ENCODE measurements at places on chromosomes 1 and 21.

DNA sequence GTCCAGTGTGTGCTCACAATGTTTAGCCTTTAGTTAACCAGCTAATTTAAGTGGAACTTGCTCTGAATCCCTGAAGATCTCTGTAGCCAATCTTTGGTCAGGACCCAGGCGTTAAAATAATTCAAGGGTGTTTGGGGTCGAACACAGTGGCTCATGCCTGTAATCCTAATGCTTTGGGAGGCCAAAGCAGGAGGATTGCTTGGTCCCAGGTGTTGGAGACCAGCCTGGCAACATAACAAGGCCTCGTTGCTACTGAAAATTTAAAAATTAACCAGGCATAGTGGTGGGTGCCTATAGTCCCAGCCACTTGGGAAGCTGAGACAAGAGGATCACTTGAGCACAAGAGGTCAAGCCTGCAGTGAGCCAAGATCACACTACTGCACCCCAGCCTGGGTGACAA, 94.3 kb downstream of the ITSN1 start:
- no peak for DNase-seq

DNA sequence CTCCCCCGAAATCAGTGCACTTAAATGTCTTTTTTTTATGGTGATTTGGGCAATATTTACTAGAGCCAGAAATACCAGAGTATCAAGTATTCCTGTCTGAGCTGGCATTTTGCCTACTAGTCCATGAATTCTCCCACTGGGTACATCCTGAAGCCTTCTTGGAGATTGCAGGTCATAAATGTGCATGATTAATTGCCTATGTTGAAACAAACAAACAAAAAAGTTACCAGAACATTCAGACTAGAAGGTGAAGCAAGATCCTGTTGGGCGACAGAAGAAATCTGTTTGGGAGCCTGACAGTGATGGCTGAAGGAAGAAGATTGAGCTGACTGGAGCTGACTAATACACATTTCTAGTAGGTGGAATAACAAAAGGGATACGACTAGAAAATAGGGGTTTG, 127.4 kb upstream of the NRIP1 start:
- DNase-seq, result no peak

DNA sequence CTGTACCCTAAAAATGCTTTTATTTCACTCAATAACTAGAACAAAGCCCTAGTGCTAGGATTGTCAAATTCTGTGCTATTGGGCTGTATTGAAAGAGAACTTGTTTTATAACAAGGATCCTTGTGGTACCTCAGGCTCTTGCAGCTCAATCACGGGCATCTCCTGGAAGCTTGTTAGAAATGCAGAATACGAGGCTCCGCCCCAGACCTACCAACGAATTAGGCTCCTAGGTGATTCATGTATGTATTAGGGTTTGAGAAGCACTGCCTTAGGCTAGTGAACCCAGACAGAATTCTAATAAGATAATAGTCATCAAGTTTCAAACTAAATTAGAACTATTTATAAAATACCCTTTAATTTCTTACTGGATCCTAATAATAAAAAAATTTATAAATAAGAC, 45.6 kb downstream of the ZZZ3 start:
- no peak for DNase-seq

- no peak for DNase-seq
Observed at GRCh38 chr21:41760411-41760810, 6.4 kb downstream of the RIPK4 start.

- no peak for DNase-seq
Observed at GRCh38 chr1:47435506-47436303, 2.1 kb upstream of the FOXD2 start.

- no peak for DNase-seq
Observed at GRCh38 chr1:54811066-54811465, 9.9 kb upstream of the TTC22 start.

GRCh38 chr1:226787071-226787470, 48.0 kb upstream of the ITPKB start:
- no peak for DNase-seq

DNA sequence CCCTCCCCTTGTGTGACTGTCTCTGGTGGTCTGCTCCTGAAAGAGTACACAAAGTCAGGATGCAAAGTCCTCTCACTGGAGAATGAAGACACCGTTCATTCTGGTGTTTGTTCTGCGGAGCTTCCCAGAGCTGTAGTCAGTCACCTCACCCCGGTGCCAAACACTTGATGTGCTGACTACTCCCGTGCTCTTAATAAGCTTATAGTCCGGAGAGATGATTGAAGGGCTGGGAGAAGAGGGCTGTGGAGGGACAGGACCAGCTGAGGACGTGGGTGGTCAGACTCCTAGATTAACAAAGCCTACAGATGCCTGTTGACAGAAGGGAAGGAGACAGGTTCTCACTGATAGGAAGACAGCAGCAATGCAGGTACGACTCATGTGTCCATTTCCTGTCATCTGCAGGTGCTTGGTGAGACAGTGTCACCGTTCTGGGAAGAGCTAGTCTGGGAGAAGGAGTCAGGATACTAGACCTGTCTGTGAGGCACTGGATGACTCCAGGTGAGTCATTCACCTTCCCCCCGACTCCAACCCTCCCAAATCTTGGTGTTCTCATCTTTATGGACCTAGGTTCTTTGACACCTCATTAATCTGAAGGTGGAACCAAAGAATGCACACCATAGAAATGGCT, 40.4 kb upstream of the LRRN2 start:
- DNase-seq, result no peak

DNA sequence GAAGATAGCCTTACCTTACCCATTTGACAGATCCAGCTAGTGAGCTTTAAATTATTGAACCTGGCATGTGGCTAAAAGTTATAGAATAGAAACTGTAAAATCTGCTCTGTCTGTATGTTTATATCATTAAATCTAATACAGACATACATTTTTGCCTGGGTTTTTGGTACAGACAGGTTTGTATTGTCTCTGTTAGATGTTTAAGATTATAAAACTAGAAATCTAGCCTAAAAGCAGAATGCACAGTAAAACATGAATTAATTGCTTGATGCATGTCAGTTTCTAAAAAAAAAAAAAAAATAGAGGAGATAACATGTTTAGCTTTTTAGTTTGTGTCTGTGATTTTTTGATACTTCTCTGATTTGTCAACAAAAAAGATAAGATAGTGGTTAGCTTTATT, 477.6 kb upstream of the LRRC7 start:
- DNase-seq, result no peak

GRCh38 chr1:10432910-10433700, 2.9 kb downstream of the CENPS start:
- no peak for DNase-seq

DNA sequence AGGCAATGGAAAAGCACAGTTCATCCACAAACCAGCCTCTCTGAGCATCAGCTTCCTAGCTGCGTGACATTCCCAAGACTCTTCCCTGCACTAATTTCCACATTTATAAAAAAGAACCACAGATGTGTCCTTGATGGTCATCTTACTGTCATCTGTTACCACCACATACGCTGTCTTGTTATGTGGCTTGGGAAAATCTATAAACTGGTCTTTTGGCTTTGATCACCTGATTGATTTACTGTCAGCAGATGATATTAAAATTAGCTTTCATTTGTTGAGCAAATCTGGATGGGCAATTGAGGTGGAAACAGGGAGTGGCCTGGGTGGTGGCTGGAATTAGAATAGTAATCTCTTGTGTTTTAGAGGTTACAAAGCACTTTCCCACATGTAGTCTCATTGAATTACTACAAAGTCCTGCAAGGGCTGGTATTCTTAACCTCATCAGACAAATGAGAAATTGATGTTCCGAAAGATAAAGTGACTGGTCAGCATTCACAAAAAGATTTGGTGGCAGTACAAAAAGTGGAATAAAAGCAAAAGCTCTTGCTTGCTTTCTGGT, 231.7 kb upstream of the SGIP1 start:
- no peak for DNase-seq

- DNase-seq, result no peak
Observed at GRCh38 chr1:55362558-55362957, 147.4 kb upstream of the USP24 start.

Data from muscle of arm (tissue), 14 donors.